ENCODE measurements at places on chromosomes 4 and X.

GRCh38 chr4:159607809-159608208 lies 504.9 kb downstream of the RAPGEF2 start:
- no peak for DNase-seq

DNA sequence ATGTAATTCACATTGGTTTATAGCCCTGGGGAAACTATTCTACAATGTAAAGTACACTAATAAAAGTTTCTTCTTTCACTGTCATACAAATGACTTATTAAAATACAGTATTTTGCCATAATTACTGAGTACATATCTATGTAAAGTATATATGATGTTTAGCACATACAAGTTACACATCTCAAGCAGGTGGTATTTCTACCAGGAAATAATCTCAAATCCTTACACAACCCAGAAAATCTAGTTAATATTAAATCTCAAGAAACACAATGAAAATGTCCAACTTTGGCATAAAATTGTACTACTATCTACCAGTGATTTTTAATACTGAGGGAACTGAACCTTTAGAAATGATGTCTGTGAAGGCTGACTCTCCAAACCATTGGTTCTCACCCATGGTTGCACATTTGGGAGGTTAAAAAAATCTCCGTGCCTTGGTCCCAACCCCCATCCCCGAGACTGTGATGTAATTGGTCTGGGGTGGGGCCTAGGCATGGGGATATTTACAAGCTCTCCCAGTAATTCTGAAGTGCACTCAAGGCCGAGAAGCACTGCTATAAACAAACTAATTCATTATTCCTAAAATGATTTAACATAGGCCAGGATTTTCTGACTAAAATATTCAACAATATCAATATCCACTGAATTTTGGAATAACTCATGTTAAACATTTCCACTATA lies 27.6 kb downstream of the MAP3K15 start:
- no peak for DNase-seq

DNA sequence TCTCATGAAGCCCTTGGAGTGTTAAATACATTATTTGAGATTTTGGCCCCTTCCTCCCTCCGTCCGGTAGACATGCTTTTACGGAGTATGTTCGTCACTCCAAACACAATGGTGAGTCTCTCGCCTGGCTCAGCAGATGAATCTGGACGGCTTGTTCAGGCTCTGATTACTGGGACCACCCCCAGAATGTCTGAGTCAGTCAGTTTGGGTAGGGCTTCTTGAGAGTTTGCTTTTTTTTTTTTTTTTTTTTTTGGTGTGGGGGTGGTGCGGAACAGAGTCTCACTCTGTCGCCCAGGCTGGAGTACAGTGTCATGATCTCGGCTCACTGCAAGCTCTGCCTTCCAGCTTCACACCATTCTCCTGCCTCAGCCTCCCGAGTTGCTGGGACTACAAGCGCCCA lies 62.4 kb upstream of the MSANTD1 start:
- no peak for DNase-seq

DNA sequence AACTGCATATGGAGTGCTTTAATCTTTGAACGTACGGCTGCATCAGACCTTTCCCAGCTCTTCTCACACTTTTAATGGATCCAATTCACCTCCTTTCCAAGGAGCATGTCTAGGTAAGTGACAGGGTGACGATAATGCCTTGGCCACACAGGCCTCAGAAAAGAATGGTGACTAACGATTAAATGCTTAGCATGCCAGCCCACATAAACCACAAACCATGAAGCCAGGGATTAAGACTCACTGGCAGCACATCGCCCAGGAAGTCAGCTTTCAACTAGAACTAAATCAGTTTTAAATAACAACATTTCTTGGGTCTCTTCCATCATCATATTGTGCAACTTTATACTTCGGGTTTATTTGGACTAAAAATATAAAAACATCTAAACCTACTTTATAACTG lies 28.7 kb downstream of the INPP4B start:
- peak; percentile 89 for DNase-seq

DNA sequence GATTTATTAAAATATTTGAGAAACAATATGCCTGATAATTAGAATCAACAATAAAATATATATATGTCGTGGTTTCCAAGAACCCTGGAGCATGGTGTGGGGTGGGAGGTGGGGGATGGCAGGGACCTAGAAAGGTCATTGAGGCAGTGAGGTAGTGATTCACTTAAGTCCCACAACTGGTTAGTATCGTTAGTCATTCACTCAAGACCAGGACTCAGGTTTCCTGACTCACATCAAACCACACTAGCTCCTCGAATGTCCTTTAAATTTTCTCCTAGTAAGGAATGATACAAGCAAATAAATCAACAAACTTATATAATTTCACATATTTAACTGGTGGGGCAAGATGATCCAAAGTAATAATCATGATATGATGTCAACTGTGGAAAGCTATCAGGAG lies 158.8 kb upstream of the AADAT start:
- no peak for DNase-seq

DNA sequence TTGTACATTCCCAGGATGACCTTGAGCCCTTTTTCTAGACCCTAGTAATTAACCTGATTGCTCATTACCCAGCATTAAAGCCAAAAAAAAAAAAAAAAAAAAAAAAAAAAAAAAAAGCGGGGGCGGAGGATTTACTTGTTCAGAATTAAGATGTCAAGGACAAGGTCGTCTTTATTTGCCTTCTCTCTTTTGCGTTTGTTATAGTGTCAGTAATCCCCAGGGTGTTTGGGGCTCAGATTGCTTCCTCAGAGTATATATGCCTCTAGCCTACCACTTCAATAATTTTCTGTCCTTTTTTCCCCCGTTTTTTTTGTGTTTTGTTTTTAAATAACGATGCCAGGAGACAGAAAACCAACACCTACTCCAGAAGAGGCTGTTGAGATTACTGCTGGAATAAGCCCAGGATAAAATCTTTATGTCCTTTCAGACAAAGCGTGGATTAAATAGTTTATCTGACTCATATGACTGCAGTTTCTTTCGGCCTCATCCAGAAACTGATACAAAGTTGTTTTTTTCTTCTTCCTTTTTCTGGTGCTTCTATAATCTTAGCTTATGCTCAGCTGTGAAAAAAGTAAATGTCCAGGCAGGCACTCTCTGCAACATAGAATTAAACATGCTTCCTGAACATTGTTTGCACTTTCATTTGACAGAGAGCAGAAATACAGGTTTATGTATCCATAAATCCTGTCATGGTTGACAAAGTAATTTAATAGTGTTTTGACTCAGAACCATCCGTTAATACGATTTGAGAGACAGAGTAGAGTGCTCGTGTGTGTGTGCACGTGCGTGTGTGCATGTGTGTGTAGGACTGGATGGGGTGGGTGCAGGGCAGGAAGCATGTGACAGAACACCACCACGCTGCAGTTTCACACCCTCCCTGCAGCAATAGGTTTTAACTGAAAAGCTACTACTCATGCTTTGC lies 138.6 kb downstream of the AFF1 start:
- DNase-seq: no peak

DNA sequence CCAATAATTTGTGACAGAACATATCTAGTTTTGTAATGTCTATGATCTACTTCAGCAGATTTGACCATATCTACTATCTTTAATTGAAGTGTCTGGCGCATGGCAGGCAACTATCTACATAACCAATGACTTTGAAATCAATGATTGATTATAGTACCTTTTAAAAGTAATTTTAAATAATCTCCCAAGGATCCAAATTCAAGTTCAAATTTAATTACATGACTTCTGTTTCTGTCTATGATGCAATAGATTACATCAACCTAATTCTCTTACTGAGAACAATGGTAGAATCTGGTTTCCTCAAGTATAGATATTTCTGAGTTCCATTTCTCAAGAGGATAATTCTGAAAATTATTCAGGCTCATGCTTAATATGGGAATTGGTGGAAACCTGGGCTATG lies 177.4 kb upstream of the IL15 start:
- DNase-seq: no peak

- no peak for DNase-seq
Observed at GRCh38 chr4:63831590-63832155, 577.6 kb downstream of the TECRL start.

DNA sequence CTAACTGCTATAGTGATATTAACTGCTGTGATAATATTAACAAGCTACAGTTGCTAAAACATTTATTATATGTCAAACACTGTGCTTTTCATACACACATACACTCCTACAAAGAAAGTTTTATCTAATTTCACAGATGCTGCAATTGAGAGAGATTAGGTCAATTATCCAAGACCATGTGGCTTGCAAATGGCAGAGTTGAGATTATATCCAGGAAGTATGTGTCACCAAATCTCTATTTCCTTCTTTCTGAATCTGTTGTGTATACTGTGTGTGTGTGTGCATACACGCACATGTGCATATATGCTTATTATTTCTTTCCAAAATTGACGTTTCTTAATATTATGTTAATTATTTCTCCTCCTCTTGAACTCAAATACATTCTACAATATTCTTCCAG lies 775.9 kb upstream of the FTHL17 start:
- no peak for DNase-seq

- no peak for DNase-seq
Observed at GRCh38 chr4:185713272-185713671, 98.7 kb downstream of the SORBS2 start.

Measured in stromal cell of bone marrow (primary cell).